ENCODE measurements at places on chromosomes 5 and 9.
A peak's percentile ranks its signal among the peaks of the same experiment; 100 is the strongest.

DNA sequence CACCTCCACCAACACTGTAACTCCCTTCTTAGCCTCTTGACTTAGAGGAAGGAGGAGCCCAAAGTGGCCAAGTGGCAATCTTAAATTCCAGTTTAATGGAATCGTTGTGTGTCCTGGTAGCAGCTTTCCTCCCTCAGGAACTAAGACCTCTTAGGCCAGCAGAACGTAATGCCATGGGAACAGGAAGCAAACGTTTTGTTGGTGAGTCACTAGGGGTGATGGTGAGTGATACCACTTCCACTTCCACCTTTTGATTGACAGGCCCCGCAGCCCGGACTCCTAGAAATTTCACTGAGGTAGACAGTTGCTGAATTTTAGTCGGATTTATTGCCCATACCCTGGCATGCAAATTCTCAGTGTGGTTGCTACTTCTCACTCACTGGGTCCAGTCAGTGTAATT lies 94.2 kb upstream of the FBN2 start:
- DNase-seq = no peak

DNA sequence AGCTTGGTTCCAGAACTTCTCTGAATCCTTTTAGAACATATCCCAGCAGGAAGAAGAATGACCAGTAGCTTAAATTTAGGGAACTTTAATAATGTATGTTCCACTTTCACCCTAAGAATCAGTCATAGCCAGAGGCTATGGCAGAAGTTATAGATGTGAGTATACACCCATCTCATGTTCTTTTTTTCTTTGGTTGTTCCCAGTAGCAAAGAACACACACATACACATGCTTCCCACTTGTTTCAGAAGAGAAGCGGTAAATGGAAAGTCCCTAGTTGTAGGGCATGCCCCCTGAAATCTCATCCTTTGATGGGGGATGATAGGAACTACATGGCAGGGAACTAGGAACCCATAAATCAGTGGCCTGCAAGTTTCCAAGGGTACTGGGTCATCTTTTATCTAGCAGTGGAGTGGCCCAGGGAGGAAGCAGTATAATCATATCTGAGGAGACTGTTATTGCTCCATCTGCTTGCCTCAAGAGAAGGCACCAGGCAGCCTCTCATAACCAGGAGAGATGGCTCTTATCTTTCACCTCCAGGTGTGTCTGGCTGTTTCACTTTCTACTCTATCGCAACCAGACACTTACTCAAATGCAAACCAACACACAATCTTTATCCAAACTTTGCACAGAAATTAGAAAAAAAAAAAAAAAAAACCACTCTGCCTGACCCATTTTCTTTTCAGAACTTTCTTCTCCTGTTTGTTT lies 109.5 kb downstream of the SNCAIP start:
- DNase-seq = no peak

GRCh38 chr5:125713109-125713805 lies 710.0 kb upstream of the GRAMD2B start:
- no peak for DNase-seq

DNA sequence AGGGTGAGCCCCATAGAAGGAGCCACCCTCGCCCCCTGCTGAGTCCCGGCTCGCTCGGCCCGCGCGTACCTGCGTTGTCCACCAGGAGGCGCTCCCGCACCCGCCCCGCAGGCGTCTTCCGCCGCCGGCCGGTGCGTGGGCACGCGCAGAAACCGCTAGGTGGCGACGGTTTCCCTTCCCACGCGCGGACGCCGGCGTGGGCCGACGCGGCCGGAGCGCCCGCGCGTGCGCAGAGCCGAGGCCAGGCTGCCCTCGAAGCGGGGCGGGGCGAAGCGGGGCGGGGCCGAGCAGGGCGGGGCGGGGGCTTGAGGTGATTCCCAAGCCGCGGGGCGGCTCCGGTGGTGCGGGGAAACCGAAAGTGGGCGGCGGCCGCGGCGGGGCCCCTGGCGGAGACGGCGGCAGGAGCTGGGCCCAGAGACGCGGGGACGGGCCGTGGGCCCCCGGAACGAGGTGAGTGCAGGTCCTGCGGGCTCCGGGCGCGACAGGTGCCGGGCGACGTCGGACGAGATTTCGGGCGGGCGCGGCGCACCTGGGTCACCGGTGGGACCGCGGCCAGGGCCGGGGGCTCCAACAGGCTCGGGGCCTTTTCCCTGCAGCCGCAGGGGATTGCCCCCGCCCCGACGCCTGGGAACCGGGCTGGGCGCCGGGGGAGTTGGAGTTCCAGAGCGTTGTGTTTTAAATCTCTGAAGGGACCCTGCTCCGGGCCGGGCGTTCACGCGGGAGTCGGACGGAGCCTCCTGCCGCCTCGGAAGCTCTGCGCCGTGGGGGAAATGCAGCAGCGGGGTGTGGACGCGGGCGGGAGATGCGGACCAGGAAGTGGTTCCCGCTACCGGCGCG lies at the start of gene TDRD7:
TDRD7 (plus strand) TSS at position 308 of the 837 bp plus-strand sequence. CDS start 16,370 bp downstream, outside the sequence.
- peak; percentile 49 for DNase-seq

GRCh38 chr9:84339503-84339902 lies 1.1 kb downstream of the SLC28A3 start:
- no peak for DNase-seq

DNA sequence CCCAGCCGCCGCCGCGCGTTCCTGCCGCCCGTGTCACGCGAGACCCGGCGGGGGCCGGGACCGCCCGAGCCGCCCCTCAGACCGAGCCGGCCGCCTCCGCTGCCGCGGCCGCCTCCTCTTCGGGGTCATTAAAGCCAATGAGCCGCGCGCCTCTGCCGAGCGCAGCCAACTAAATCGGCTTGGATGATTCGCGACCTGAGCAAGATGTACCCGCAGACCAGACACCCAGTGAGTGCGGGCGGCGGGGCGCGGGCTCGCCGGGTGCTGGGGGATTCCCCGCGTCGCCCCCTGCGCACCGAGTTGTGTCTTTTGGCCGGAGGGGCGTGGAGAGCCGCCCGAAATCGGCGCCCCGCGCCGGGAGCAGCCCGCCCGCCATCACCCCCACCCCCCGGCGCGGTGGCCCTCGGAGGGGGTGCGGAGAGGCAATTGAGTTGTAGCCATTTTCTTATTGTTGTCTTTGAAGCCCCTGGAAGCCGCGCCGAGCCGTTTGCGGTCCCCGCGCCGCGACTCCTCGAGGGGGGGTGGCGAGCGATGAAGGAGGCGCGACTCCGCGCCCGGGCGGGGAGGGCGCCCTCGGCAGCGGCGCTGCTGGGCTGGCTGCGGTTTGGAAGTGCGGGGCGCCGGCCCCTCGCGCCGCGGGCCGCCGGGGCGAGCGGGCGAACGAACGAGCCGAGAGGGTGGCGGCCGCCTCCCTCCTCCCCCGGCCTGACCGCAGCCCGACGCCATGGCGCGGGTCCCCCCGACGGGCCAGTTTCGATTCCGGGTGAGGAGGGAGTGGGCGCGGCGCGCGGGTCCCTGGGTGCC lies 1.0 kb downstream of the TLE4 start:
- DNase-seq = peak; percentile 8

- DNase-seq = no peak
These were observed 102.3 kb downstream of the MAMDC2 start for GRCh38 chr9:70145981-70146380.

GRCh38 chr5:1441166-1441865 lies 3.9 kb downstream of the SLC6A3 start:
- DNase-seq = no peak

GRCh38 chr5:146883511-146883910 lies 5.0 kb upstream of the PPP2R2B start:
- no peak for DNase-seq

DNA sequence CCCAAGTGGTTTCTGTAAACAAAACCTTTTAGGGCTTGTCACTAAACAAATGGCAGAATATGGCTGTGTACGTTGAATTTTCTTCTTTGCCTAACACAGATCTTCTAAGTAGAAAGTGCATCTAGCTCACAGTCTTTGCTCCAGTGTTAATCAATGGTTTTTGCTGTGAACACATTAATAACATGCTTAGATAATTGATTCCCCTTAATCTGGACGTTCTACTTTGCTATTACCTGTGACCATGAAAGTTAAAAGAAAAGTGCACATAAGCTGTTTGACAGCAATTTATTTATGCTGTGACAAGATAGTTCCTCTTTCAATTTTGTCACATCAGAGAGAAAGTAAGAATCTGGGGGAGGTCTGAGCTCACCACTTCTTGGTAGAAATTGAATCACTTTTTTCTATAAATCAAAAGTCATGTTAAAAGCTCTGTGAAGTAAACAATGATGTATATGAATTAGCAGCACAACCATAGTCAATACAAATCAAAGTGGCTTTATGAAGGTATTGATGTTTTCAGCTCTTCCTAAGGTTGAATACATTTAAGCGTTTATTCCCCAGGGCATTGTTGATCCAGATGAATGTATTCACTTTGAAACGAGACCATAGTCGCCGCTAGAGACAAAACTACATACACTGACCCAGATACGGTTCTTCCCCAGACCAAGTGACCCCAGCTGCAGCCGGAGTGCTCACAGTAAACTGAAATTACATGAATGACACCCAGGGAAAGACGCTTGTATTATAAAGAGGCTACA lies 174.6 kb upstream of the ZNF608 start:
- DNase-seq = no peak

DNA sequence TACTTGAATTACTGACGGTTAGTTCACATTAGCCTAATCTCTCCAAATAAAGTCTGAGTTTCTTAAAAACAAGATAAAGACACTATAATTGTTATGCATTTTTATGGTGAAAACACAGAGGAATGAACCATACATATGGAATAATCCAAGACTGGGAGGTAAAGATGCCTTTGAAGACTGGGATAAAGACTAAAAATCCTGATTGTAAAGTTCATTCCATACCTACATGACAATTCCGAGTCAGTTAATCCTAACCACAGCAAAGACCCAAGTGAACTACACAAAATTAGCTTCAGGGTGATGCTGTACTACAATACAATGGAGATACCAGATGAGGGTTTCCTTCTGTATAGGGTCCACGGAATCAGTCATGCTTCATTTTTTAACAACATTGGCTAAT lies 6.3 kb downstream of the AP3B1 start:
- no peak for DNase-seq

DNA sequence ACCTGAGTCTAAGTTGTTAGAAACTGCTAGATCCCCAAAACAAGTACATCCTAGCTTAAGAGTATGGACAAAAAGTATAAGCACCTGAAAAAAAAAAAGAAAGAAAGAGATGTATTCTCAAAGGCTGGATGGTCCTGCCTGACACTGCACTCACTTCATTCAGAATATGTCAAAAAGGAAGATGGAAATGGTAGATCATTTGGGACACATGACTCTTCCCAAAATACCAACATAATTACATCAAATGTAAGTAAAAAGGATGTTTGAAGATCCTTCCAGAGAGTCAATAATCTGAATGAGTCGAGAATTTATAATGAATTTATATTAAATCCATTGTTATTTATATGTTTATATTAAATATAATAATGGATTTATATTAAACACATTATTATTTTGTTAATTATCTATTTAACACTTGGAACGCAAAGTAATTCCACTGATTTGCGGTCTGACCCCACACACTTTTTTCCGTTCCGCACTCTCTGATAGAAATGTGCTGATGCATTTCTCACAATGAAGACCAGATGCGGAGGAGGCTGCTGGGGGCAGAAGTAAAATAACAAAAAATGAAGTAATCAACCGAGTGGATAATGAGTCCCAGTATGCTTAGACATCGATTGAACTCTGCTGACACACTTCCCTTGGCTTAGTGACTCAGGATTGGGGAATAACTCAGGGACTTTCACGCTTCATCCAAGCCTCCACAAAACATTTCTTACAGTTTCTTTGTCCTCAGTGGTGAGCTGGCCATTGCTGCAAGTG lies 201.2 kb downstream of the ADAMTS12 start:
- DNase-seq = no peak

- no peak for DNase-seq
These were observed 63.0 kb downstream of the ADAMTS12 start for GRCh38 chr5:33828626-33829308.

DNA sequence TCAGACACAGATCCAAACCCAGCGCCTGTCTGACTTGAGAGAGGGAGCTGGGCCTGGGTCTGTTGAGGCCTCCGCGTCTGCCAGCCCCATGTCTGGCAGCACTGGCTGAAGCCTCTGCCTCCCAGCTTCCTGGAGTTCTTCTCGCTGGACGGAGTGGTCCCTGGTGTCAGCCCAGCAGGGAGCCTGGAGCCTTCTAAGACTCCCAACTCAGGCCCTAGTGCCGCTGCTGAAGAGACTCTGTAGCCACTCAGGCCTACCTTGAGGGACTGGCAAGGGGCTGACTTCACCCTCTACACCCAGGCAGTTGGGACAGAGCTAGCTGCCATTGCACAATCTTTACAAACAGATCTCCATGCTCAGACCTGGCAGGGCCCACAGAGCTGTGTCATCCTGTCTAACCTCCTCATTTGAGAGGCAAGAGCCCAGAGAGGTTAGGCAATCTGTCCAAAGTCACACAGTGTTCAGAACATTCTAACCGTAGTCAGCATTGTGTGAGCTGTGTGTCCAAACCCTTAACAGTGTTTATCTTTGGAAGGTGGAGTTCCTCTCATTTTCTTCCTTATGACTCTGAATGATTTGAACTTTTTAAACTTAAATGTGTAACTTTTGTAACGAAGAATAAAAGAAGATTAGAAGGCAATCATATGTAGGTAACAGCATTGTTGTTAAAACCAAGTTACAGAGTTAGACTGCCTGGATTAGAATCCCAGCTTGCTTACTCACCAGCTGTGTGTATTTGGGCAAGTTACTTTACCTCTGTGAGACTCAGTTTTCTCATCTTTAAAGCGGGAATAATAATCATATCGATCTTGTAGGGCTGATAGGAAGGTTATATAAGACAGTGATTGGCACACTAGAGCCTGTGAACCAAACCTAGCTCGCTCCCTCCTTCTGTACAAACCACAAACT lies 4.6 kb upstream of the DUSP1 start:
- DNase-seq = no peak

DNA sequence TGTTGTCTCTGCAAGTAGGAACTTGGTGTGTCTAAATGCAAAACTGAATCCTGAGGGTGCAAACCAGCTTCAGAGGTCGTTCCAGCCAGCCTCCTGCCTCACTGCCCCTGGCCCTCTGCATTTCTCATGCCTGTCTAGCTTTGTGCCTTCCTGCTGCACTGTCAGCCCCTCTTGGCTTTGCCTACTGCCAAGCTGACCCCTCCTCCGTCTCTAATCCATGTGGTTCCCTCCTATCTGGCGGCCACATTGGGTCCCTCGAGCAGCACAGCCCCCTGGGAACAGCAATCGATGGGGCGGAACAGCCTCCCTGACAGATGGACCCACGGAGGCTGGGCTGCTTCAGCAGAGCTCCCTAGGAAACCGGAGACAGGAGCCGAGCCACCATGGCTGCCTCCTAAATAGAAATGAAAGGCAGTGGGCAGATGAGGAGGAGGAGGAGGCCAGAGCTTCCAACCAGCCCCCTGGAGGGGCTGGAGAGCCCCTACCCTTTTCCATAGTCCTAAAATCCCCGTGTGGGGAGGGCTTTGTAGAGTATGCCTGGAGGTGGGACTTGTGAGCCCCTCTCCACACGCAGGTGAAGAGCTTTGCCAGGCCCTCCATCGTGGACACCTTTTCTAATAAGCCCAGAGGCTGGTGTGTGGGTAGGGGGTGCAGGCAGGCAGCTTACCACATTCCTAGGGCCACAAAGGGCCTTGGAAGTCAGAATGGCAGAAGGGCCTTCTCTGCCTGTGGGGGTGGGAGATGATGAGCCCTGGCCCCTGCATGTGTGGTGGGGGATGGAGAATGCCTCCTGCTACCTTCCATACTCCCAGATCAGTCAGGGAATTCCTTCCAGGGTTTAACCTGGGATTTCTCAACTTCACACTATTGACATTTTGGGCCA lies 9.2 kb upstream of the CXXC5 start:
- no peak for DNase-seq

Data from NCI-H1092 (cell line).